ENCODE measurements at places on chromosomes 6 and 20.

DNA sequence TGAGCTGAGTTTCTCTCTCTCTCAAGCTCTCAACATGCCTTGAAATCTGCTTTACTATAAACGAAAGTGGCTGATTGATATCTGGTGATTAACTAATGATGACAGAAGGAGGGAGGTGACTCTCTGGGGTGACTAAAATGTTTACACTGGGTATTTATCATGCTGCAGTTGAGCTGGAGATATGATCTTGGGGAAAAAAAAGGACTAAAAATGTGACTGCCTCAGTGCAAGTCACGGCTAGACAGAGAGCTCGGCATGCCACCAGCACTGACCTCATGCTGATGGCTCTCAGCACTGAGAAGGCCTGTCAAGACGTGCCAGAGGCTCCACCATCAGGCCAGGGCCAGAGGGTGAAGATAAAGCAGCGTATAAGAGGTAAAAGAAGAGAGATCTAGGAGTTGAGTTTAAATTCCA is 103.1 kb upstream of the SPACA1 start:
- no peak for DNase-seq

DNA sequence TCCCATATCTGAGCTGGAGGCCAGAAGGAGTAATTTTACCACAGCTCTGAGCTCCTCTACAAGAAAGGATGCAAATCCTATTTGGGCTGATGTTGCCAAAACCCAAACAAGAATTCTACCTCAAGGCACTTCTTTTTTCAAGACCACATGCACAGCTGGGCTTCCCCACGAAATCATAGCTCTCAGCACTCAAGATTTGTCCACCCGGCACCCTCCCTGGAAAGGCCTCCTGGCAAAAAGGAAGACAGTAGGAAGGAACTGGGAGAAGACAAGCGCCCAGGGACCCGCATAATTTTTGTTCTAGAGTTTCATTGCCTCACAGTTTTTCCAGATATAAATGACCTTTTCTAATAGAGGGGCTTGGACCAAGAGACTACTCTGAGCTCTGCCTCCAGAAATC is 90.5 kb downstream of the BANF2 start:
- no peak for DNase-seq

- DNase-seq: no peak
Observed at GRCh38 chr6:42105156-42105648, 37.2 kb downstream of the C6orf132 start.

GRCh38 chr6:150765067-150765764 is 100.3 kb upstream of the MTHFD1L start:
- no peak for DNase-seq

DNA sequence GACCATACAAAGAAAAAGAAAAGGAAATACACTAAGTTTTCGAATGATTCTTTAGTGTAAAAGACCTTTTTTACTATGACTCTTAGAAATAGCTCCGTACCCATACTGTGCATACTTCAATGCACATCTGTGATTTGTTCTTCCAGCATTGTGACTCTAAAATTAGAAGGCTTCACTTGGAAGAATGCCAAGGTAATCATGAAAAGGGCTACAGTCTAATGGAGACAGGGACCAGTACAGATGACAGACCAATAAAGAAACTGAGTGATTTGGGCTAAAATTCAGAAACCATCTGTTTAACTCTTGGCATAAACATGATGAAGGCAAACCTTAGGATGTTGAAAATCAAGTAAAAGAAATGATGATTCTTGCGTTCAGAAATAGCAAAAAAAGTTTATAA is 46.3 kb downstream of the CYP39A1 start:
- no peak for DNase-seq

DNA sequence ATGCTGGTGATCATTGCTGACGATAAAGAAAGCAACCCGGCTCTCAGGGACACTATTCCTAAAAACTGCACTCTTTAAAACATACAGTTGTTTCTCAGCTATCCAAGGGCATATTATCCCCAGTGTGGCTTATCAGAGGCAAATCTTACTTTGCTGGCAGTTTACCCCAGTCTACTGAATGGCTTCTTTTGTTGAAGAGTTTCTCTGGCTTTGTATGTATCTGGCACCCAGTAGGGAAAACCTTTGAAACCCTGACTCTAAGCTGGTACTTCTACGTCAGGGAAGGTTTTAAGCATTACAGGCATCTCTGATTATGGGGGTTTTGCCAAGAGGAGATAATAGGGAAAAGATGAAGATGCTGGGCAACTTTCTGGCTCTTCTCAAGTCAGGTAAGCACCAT is 637.6 kb upstream of the CHD6 start:
- DNase-seq: no peak

DNA sequence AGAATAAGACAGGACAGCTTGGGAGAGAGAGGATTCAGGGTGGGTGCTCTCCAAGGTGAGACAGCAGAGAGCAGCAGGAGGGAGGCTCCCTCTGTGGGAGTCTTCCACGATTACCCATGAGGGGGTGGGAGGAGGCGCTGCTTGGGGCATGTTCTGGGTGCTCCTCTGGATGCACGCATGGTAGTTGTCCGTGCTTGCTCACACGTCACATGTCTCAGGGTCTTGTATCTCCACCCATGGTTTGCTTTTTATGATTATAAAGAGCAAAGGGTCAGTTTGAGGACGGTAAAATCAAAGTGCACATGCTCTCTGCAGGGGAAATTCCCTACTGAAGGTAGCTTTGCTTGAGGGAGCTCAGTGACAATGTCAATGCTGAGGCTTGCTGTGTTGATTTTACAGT is 338.4 kb downstream of the THBS2 start:
- DNase-seq: no peak

DNA sequence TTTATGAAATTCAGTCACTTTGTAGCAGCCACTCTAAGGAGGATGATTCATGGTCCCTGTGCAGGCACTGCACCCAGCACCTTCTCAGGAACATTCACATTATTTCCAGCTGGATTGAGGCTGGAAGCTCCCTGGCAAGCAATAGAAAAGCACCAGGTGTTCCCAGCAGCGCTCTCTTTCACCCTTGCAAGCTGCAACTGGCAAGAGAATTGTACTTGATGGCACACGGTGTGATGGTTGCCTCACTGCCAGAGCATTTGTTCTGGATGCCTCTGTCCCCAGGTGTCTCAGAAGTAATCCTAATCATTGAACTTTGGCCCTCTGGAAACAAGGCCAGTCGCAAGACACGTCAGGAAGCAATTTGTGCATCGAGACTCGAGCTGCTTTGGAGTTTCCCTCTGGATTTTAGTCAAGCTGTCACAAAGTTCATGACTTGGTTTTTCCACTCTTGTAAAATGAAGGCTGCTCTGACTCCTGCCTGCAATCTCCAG is 24.9 kb upstream of the PHACTR2 start:
- no peak for DNase-seq

DNA sequence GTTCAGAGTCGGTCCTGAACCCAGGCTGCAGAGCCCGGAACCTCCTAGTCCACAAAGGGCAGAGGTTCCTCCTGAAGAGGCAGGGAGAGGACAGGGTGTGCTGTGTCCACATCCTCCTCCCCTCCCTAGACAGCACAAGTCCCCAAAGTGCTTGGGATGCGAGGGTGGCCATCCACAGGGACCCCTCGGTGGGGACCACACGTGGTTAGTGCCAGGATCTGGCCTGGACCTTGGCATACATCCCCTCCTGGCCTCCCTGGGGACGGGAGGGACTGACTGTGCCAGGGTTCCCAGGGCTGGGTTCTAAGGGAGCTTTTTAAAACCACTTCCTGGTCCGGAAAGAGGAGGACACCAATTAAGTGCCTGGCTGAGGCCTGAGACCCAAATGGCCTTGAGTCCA is 63.2 kb downstream of the CTCFL start:
- DNase-seq: no peak

GRCh38 chr20:52410731-52411234 is 219.2 kb upstream of the ZFP64 start:
- DNase-seq: no peak

DNA sequence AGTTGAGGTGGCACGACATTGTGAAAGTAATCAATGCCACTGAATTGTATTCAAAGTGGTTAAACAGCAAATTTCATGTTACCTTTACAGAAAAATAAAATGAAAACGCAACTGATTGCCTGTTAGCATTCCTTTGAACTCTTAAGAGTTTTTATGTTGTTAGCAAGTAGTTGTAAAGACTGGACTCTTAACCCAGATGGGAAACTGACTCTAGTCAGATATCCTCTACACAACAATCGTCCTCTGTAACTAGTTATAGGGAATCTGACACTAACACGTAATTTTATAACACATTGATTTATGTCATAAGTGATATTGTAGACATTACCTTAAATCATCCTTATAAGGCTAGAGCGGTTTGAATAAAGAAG is 3.0 kb upstream of the FBXO9 start:
- no peak for DNase-seq

- DNase-seq: no peak
Observed at GRCh38 chr6:32529697-32530430, at the start of gene HLA-DRB5. Gene HLA-DRB5, minus strand, starts transcription at chr6:32530287. Its CDS starts 63 bp downstream, at chr6:32530224.

GRCh38 chr6:167860550-167861226 is 34.0 kb downstream of the AFDN start:
- DNase-seq: no peak

DNA sequence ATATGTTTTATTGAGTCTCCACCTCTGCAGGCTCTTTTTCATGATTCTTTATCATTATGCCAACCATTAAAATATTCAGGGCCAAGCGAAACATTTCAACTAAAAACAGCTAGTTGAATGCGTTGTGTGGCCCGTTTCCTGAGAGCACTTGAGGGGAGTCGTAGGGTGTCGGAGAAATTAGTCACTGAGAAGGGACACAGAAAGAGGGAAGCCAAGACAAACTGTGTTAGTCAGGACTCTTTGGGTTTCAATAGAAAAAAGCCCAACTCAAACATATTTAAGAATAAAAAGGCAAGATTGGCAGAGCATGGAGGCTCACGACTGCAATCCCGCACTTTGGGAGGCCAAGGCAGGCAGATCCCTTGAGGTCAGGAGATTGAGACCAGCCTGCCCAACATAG is 58.9 kb downstream of the MAFB start:
- no peak for DNase-seq

- no peak for DNase-seq
Observed at GRCh38 chr6:81736428-81736827, 16.1 kb downstream of the TENT5A start.

DNA sequence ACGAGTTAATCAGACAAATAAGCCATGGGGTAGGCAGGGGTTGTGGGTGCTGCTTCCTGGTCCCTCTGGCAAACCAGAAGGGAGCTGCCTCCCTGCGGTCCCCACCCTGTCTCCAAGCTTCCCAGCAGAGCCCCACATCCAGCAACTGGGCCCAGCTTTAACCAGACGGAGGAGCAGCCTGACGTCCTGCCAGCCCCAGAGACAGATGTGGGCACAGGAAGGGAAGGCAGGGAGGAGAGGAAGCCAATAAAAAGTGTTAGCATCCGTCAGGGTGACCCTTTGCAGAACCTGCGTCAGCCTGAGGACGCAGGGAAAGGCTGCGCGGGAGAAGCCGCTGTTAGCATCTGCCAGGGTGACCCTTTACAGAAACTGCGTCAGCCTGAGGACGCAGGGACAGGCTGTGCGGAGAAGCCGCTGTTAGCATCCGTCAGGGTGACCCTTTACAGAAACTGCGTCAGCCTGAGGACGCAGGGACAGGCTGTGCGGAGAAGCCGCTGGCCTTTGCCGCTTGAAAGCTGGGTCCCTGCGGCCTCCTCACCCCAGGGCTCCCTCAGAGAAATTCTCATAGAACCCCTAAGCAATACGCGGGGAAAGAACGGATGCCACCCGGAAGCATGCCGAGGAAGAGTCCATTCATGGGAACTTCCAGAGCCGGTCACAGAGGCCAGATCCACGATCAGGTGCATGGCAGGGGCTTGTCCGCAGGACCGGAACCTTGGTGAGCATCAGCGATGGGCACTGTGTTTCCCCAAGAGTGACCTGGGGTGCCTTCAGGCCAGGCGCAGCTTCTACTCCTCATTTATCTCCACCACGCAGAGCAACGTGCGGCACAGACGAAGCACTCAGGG is 15.9 kb downstream of the DLL1 start:
- no peak for DNase-seq

Data from NCI-H1436 treated with DMSO at 0.1 percent for 48 hours (cell line).